Inflammatory macrophage treated with lipopolysaccharide for 4 hours (primary cell): ENCODE measurements at places on chromosomes 16 and 17.

DNA sequence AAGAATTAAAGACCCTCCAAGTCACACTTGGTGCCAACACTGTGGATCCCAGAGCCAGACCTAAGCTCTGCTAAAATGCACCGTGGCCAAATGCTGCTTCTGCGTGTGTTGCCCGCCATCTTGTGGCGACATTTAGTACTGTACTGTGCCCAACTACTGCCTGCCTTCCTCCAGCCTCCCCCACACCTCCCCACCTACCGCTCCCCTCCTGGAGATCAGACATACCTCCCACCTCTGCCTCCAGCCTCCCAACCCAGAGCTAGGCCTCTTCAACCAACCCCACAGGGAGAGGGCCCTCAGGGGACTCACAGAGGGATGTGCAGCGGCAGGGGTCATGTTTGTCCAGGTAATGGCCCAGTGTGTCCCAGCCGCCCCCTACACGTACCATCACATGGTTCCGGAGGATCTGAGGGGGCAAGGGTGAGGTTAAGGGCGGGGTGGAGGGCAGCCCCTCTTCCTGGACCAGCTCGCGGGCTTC is 5.5 kb downstream of the GAS2L2 start:
- peak; percentile 72 for DNase-seq

DNA sequence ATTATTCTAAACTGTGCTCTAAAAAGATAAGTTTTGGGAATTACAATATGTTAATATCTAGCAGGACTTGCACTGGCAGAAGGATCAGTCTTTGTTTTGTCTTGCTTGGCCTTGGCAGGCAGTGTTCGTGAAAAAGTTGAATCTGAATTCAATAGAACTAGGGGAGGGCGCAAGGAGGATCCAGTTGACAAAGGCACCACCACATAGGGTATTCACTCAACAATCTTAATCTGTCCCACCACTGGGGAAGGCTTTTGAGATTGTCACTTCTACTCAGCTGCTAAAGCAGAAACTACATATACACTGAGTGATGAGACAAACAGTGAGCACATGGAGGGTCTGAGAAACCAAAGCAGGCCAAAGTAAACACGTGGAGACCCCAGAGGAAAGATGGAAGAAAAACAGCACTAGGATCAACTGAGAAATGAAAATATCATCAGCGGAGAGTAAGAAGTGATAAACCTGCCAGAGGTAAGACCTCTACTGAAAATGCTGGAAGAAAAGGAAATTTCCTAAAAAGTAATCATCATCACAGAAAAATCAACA is 2.4 kb downstream of the AMFR start:
- no peak for DNase-seq

DNA sequence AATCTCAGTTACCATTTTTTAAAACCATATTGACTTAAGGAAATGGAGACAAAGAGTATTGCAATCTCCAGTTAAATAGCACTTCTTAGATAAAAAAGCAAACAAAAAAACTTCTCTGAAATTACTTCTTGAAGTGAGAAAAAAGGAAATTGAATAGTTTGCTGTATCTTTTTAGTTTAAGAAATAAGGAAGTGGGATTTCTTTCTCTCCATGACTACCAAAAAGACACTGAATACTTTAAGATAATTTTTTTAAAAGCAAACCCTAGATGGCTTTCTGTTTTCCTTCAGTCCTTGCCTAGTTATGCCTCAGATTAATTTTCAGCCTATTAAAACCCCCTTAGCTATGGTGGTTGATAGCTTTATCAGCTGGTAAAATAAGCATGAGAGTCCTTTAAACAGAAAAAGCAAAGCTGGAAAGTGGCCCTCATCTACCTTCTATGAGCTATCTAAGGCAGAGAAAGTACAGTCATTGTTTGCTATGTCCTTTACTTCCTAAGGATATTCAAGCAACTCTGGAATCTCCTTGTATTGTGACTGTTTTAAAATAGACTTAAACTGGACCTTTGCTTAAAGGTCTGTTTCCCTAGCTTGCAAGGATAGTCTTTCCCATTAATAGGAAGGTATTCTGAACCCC is 28.6 kb downstream of the TPPP3 start:
- peak; percentile 40 for DNase-seq

GRCh38 chr17:76688165-76688622 is 22.6 kb downstream of the MXRA7 start:
- DNase-seq, result no peak

DNA sequence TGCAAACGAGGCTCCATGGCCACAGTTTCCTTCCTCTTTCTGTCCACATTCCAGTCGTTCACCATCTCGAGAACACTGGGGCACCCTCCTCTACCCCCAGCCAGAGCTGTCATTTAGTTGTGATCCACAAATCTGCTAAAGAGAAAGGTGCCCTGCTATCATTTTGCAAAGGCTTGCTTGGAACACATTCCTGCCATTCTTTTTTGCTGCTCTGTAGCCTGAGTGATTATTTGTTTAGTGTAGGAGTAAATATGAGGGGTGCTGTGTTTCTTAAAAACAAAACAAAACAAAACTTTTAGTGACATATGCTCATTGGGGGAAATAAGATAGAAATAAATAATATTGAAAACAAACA is 166.7 kb downstream of the PRKCA start:
- no peak for DNase-seq

DNA sequence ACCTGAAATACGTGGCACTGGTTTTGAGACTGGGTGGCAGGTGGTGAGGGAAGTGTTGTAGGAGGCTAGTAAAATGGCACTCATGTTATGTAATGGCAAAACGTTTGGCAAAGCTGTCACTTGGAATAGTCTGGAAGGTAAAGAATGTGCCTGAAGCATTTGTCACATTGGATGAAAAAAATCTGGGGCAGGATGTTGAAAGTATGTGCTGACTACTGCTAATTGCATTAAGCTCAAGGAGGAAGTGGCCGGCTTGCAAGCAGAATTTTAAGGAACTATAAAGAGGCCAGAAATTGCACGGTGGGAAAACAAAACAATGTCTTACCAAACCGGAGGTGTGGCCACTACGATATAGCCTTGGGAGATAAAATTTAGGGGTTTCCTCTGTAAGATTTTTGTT is 26.6 kb upstream of the NLRP1 start:
- peak; percentile 90 for DNase-seq

GRCh38 chr16:79673635-79674034 is 73.1 kb upstream of the MAF start:
- no peak for DNase-seq

- DNase-seq, result no peak
Measured at GRCh38 chr16:11871193-11871592, 19.9 kb upstream of the RSL1D1 start.

DNA sequence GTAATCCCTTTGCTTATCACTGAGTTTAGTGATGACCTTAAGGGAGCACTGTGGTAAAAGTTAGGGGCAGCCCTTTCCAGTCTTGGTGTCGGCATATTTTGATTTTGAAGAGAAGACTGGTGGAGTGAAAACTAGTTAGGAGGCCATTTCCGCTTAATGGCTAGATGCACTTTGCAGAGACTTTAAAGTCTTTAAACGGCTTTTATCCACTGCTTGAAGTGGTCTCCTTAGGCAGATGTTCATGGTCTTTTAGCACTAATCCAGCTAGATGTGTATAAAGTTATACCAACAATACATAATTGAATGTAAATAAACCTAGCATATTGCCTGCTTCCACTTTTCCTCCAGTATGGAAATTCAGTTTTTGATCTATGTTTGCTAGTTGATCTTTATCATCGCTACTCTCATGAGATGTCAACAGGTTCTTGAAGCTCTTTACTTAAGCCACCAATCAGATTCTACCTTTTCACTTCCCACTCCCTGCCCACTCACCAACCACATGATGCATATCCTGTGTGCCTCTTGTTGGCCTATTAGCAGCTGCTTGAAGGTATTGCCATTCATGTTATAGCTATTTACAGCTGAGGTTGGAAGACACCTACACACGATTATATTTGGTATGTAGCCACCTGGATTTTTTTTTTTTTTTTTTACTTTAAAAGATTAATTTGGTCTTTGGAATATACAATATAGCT is 132.0 kb downstream of the NLK start:
- DNase-seq, result no peak

DNA sequence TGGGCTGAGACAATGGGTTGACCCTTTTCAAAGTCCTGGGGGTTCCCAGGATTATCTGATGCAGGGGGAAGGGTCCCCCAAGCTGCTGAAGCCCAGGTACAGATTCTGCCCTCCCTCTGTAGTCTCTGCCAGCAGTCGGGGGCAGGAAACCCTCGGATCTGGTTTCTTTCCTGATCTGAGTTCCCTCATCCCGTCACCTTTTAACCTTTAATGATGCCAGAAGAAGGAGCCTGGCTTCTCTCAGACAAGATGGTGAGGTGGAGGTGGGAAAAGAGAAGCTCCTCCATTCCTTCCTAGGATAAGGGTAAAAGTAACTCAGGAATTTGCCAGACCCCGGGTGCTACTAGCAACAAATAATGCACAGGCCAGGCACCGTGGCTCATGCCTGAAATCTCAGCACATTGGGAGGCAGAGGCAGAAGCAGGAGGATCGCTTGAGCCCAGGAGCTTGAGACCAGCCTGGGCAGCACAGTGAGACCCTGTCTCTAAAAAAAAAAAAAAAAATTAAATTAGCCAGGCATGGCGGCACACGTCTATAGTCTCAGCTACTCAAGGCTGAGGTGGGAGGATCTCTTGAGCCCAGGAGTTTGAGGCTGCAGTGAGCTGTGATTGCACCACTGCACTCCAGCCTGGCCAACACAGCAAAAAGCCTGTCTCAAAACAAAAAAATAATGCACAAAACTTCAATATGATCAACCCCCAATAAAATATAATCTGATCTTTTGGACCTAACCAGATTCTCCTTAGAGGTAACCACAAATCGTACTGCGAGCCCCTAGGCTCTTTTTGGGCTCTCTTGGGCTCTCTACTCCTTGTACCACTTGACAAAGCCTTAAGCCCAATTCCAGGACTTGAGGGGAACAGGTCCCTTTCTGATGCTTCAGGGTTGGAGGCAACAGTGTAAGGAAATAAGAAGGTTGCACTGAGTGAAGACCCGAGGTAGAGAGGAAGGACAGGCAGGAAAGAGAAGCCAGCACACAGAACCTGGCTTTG is 5.7 kb downstream of the CDC42EP4 start:
- no peak for DNase-seq

GRCh38 chr17:58699771-58700170 is 7.4 kb downstream of the RAD51C start:
- DNase-seq, result no peak

DNA sequence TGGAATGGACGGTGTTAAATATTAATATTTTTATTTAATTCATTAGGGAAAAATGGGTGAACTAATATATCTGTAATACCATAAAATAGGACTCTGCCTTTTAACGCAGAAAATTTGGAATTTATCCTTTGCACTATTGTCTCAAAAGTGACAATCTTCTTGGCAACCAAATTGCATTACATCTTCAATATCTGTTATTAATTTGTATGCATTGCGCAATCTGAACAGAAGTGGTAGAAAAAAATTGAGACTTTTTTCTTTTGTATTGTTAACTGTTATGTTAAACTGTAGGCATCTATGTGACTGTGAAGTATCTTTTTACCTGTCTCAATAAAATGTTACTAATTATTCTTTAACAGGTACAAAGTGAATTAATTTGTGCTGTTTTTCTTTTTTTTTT is 55.6 kb downstream of the PPM1E start:
- no peak for DNase-seq

GRCh38 chr17:8060274-8060673 is 21.4 kb downstream of the ALOX15B start:
- DNase-seq, result peak; percentile 77

GRCh38 chr17:31533546-31534155 is 142.2 kb downstream of the RAB11FIP4 start:
- DNase-seq, result peak; percentile 72

- DNase-seq, result peak; percentile 95
Measured at GRCh38 chr16:50683689-50684374, 2.7 kb upstream of the SNX20 start.

DNA sequence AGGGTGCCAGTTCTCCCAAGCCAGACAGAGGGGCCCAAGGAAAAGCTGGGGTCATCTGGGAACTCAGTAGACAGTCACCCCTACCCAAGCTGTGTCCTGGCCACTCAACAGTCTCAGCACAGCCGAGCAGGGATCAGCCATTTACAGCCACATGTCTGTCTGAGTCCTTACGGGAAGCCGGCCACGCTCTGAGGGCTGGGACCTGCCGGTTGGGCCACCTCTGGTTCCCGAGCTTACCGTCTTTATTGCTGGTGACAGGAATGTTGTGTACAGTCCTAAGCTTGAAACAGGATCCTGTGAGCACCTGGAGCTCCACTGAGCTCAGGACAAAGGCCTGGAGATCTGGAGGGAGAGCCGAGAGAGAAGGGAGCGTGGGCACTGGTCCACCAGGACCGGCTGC is 59.8 kb downstream of the TIMM22 start:
- no peak for DNase-seq

- no peak for DNase-seq
Measured at GRCh38 chr17:9672266-9672665, 26.9 kb downstream of the USP43 start.

DNA sequence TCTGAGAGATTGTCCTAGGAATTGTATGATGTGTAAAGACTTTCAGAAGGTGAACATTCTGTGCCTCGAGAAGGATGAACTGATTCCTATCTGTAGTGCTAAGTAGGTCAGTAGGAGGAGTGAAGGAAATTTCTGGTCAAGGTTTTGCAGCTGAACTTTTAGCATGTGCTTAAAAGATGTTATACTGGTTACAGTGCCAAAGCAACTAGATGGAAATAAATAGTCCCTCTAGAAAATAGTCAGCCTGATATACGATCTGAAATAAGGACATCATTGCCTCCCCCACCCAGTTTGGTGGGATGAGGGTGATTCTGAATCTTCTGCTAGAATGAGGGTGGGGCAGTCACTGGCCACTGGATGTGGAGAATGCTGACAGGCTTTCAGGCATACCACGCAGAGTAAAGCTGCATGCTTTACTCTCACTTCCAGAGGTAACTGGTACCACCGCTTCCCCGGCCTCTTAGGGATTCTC is 57.2 kb upstream of the VPS4A start:
- no peak for DNase-seq

DNA sequence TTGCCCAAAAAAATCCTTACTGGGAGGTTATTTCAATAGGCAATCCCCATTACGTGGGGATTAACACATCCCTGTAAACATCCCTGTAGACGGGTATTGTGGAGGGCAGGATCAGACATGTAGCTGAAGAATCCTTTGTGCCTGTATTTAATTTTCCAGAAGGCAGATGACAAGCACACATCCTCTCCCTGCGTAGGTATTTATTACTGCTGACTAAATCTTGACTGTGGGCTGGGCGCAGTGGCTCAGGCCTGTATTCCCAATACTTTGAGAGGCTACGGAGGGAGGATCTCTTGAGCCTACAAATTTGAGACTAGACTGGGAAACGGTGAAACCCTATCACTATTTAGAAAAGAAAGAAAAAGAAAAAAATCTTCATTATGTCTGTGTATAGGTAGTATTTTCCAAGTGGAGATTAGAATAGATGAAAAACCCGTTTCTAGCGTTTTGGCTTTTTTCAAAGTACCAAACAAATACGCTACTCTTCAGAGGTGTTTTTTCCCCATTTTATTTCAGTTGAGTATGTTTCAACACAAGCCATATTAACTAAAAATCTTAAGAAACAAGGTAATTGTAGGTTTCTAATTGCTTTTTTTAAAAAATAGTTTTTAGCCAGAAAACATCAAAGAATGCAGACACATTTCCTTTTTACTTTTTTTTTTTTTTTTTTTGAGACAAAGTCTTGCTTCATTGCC is 1.5 kb upstream of the MARF1 start:
- DNase-seq, result no peak

- no peak for DNase-seq
Measured at GRCh38 chr16:27107185-27107592, 40.5 kb downstream of the C16orf82 start.

GRCh38 chr16:19871721-19872120 is 12.9 kb downstream of the GPRC5B start:
- DNase-seq, result no peak
